ENCODE measurements at places on chromosomes 11 and 22.

DNA sequence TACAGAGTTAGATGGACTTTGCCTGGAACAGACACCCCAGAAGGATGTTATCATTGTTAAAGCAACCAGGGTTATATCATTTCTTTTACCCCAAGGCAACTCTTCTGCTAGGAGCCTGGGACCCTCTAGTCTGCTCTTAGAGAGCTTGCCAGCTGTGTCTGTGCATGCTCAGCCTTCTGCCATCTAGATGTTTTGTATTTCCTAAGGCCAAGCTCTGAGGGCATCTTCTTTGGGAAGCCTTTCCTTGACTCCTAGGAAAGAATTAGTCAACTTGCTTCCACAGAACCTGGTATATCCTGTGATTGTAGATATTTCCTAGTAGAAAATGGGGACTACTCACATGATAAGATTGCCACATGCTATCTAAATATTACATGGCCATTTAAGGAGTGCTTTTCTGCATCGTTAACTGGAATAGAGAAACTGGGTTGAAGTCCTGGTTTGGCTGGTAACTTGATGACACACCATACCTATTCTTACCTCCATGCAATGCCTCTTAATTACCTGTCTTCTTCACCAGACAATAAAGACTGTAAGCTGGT, 87.6 kb downstream of the STIM1 start:
- no peak for DNase-seq

DNA sequence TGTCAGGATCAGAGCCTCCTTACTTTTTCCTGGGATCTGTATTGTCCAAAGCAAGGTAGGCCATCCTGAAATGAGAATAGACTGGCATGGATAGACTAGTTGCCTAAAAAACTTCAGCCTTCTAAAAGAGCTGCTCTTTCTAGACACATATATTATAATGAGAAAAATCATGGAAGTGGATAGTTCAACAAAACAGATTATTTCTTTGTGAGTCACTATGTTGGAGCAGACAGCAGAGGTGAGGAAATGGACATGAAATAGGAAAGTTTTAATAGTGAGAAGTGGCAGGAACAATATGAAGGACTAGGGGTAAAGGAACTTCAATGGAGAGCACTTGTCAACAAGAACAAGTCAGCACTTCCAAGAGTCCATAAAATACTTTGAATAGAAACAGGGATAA, 101.9 kb upstream of the ANO3 start:
- no peak for DNase-seq

DNA sequence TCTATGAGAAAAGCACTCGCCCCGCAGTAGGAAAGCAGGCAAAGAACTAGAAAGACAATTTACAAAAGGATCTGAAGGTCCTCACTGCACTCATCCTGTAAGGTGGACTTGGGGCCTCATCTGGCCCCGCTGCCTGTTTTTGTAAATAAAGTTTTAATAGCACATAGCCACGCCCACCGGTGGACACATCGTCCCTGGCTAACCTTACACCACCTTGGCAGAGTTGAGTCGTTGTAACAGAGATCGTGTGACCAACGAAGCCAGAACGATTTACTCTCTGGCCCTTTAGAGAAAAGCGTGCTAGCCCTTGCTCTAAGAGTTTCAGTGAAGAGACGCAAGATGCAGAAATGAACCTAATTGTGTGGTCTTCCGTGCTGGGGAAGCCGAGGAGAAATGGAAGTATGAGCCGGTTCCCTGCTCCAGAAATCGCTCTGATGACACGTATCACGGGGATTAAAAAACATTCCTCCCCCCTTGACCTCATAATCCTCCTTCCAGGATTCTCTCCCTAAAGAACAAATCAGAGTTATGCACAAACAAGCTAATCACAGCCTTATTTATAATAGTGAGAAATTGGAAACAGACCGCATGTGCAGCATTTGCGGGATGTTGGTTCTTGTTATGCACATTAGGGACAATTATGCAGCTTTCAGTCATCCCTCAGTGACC, 80.1 kb downstream of the CDKN1C start:
- DNase-seq: no peak

DNA sequence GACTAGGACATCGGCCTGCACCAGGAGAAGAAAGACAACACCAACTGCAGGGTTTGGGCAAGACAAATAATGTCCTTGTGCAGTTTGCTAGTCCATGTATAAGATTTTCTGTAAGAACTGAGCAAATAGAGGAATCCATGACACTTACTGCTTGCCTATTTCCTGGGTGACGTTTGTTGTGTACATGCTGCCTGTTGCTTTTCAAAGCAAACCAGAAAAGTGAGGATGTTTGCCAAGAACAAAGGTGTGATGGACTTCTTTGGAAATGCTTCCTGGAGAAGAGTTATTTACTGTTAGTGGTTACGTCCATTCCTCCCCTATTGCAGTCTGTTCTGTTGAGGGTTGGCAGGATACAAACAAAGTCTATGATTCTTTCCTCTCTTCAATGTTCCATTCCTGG, 126.5 kb downstream of the CASP12 start:
- no peak for DNase-seq

All from activated CD4-positive, alpha-beta T cell treated with anti-CD3 and anti-CD28 coated beads, Interleukin-2, amount 50 U/mL, for 48 hours (primary cell).